ENCODE measurements at places on chromosomes 4 and X. TPM values are rescaled to one million over a fixed set of nuclear protein-coding genes. Genes with fewer than 3 reads are reported as not detected.

DNA sequence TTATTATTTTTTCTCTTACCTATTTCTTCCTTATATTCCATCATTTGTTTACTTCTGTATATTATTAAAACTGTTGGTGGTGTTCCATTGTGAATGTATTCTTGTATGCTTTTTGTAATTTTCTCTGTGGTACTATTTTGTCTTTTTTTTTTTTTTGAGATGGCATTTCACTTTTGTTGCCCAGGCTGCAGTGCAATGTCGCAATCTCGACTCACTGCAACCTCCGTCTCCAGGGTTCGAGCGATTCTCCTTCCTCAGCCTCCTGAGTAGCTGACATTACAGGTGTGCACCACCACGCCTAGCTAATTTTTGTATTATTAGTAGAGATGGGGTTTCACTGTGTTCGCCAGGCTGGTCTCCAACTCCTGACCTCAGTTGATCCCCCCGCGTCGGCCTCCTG, 8.6 kb downstream of the KDM6A start:
- no peak for DNase-seq
- no peaks in the 10 kb centered on the region for H3K36me3 ChIP-seq
- H3K4me3 ChIP-seq = no peak overlapping the region
- H3K4me1 ChIP-seq = peaks cover 30% of the 10 kb centered on the region
- H3K27ac ChIP-seq = no peak overlapping the region
- H3K27me3 ChIP-seq = no peaks in the 10 kb centered on the region

DNA sequence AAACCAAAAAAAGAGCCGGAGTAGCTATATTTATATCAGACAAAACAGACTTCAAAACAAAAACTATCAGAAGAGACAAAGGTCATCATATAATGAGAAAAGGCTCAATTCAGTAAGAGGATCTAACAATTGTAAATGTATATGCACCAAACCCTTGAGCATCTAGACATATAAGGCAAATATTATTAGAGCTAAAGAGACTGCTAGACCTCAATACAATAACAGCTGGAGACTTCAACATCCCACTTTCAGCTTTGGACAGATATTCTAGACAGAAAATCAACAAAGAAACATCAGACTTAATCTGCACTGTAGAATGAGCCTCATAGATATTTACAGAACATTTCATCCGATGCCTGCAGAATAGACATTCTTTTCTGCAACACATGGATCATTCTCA, 4.8 kb upstream of the PROM1 start:
- peaks cover 26% of the 10 kb centered on the region for H3K27me3 ChIP-seq
- DNase-seq = no peak
- no peak overlapping the region for H3K27ac ChIP-seq
- H3K4me3 ChIP-seq = no peak overlapping the region
- H3K4me1 ChIP-seq = no peaks in the 10 kb centered on the region

- H3K4me1 ChIP-seq = peaks cover 28% of the 10 kb centered on the region
- H3K4me3 ChIP-seq = no peak overlapping the region
- H3K27ac ChIP-seq = no peak overlapping the region
- DNase-seq = no peak
- H3K27me3 ChIP-seq = no peaks in the 10 kb centered on the region
These were observed 17.1 kb downstream of the USP46 start for GRCh38 chr4:52641854-52642563.

GRCh38 chrX:357035-357692, 29.5 kb downstream of the PPP2R3B start:
- no peak overlapping the region for H3K27ac ChIP-seq
- H3K4me1 ChIP-seq = no peaks in the 10 kb centered on the region
- H3K4me3 ChIP-seq = no peak overlapping the region
- H3K36me3 ChIP-seq = no peaks in the 10 kb centered on the region
- no peaks in the 10 kb centered on the region for H3K27me3 ChIP-seq
- no peak for DNase-seq

Gene ACOX3
- total RNA-seq = 27.1 TPM

DNA sequence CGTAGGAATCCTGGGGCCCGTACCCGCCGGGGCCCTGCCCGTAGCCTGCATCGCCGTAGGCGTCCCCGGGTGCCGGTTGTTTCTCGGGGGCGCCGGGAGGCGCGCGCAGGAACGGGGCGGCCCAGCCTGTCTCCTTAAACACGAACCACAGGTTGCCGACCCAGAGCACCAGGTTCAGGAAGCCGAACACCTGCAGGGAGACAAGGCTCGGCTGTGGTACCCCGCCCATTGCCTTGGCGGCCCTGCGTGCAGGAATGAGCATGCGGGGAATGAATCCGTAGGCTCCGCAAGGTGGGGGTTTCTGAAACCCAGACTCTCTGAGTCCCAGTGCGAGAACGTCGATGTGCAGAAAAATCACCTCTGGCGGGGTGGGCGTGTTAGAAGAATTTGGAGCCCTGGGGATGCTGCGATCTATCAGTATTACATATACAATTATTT, 5.4 kb upstream of the PRICKLE3 start:
- H3K4me1 ChIP-seq = peaks cover 4% of the 10 kb centered on the region
- no peaks in the 10 kb centered on the region for H3K27me3 ChIP-seq
- H3K4me3 ChIP-seq = peak overlapping the region; percentile 71

Gene GAB3
- total RNA-seq = 5.0 TPM

DNA sequence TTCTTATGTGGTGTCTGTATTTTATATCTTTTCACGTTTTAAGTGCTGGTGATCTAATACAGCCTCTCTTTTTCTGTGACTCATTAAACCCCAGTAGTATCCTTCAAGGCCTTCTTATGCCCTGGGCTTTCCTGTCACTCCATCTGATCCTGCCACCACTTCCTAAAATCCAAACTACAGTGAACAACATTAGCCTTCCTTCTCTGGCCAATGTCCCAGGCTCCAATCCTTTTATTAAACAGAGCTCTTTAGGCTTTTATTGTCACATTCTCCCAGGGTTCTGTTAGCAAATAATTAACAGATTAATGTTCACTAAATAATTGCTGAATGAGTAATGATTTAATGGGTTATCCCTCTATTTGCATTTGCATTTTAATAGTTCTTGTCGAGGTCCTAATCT, 47.9 kb upstream of the ITM2A start:
- no peak overlapping the region for H3K4me3 ChIP-seq
- no peaks in the 10 kb centered on the region for H3K4me1 ChIP-seq
- H3K36me3 ChIP-seq = no peaks in the 10 kb centered on the region
- no peaks in the 10 kb centered on the region for H3K27me3 ChIP-seq

- H3K36me3 ChIP-seq = no peaks in the 10 kb centered on the region
- H3K27ac ChIP-seq = no peak overlapping the region
- DNase-seq = no peak
- H3K27me3 ChIP-seq = no peaks in the 10 kb centered on the region
These were observed 62.2 kb downstream of the TIGD2 start for GRCh38 chr4:89173336-89174090.

GRCh38 chr4:65971686-65972085, 301.4 kb upstream of the EPHA5 start:
- no peak overlapping the region for H3K27ac ChIP-seq
- DNase-seq = no peak
- H3K4me3 ChIP-seq = no peak overlapping the region
- H3K27me3 ChIP-seq = no peaks in the 10 kb centered on the region

DNA sequence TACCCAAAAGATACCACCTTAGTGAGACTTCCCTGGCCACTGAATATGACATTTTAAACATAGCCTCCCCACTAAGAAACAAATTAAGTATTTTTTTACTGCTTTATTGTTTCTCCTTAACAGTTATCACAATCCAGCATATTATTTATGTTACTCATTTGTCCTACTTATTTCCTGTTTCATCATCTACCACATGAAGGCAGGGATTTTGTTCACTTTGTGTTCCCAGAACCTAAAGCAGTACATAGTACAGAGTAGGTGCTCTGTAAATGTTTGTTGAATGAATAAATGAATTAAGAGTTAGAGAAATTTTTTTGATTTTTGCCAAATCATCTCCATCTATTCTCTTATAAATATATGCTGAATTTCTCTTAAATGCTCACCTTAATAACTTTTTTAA, 318.4 kb upstream of the GIMD1 start:
- H3K36me3 ChIP-seq = no peaks in the 10 kb centered on the region
- DNase-seq = no peak
- H3K27ac ChIP-seq = no peak overlapping the region
- no peaks in the 10 kb centered on the region for H3K27me3 ChIP-seq

Gene NUDT9
- 23.2 TPM for total RNA-seq

DNA sequence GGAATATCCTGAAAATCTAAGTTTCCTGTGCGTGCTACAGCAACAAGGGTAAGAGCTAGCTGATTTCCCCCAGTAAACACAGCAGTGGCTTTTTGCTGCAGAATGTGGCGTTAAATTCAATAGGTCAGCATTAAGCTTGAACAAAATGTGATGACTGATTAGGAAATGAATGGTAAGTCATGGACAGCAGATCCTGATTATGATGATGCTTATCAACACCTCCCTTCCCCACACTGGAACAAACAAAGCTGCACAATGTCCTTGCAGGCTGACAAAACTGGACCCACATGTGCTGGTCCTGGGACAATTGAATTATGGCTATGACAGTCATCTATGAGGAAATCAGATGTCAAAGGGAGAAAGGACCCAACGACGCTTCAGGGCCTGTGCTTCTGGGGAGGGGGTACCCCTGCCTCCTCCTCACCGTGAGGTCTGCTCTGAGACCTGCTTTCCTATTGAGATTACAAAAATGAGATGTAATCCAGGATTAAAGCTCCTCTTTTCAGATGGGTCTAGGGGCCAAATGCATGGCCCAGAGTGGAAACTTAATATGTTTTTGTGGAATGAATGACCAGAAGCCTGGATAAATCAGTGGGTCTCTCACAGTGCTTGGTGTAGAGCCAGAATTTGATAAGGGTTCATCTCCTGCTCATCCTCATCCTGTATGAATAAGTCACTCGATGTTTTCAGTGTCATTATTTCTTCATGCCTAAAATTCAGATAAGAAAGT, 32.0 kb upstream of the BOD1L1 start:
- H3K4me1 ChIP-seq = no peaks in the 10 kb centered on the region
- no peak overlapping the region for H3K4me3 ChIP-seq

Gene USP17L17
- total RNA-seq = not detected

Gene FABP2
- total RNA-seq = not detected

DNA sequence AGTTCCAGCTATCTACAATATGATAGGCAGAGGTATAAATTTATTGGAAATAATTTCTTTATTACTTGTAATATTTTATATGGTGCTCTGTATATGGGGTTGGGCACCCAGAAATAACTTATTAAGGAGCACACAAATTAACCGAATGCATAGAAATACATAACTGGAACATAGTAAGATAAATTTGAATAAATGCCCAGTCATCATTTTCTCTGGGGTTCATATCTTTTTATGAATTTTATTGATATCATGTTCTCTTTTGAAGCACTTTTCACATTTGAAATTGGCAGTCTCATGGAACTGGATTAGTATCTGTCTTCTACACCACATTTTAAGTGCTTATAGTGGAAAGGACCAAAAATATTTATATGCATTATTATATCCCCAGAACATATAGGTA, 122.0 kb downstream of the PCDH7 start:
- peaks cover 7% of the 10 kb centered on the region for H3K4me1 ChIP-seq
- peak overlapping the region; percentile 55 for H3K27ac ChIP-seq
- H3K27me3 ChIP-seq = no peaks in the 10 kb centered on the region
- no peak for DNase-seq
- H3K36me3 ChIP-seq = no peaks in the 10 kb centered on the region

Gene GLUD2
- 1.8 TPM for total RNA-seq

DNA sequence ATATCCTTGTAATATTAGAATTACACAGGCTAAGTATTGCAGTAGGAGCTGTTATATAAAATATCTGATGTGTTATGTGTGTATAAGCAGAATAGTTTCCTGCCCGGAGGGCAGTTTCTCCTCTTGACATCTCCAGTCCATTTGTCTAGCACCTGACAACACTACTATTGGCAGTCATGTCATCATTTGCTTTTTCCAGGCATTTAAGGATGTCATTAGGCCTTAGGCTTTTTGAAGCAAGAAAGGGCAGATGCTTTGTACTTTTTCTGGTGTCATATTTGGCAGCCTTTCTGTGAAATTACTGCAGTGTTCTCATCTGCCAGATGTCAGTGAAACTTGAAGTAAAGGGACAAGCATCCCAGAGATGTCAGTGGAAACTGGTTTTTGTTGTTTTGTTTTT, 2017.6 kb upstream of the IGFBP7 start:
- no peak overlapping the region for H3K4me3 ChIP-seq
- no peaks in the 10 kb centered on the region for H3K36me3 ChIP-seq
- no peaks in the 10 kb centered on the region for H3K27me3 ChIP-seq
- no peaks in the 10 kb centered on the region for H3K4me1 ChIP-seq

GRCh38 chrX:109862433-109862832, 129.4 kb upstream of the ACSL4 start:
- no peaks in the 10 kb centered on the region for H3K36me3 ChIP-seq
- no peak for DNase-seq
- no peaks in the 10 kb centered on the region for H3K27me3 ChIP-seq
- H3K27ac ChIP-seq = no peak overlapping the region
- no peak overlapping the region for H3K4me3 ChIP-seq
- no peaks in the 10 kb centered on the region for H3K4me1 ChIP-seq

Gene ARHGAP24
- total RNA-seq = 40.4 TPM

Gene ADH1C
- total RNA-seq = 2.6 TPM

All from sigmoid colon (tissue), 7 donors.